ENCODE measurements at places on chromosomes 2 and 18.

DNA sequence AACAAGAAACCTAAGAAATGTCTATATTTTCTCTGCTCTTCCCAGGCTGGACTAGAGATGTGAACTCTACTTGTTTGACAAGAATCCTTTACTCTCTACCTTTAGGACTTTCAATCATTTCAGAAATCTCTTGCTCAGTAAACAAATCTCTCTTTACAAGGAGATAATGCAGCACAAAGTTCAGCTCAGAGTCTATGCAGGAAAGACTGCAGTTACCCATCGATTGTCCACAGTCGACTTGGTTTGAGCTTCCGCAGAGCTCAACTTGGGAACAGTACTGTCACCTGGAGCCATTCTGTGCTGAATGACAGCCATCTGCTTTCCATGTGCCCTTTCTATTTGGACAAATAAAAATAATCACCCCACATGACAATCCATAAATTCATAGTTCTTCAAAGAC is 259.7 kb upstream of the STON1 start:
- H3K4me3 ChIP-seq, result no peak overlapping the region
- peaks cover 7% of the 10 kb centered on the region for H3K4me1 ChIP-seq
- H3K27ac ChIP-seq, result no peak overlapping the region
- H3K36me3 ChIP-seq, result no peaks in the 10 kb centered on the region
- DNase-seq, result no peak

- no peak overlapping the region for H3K27ac ChIP-seq
- no peaks in the 10 kb centered on the region for H3K27me3 ChIP-seq
Measured at GRCh38 chr2:140929849-140930248, 1201.0 kb downstream of the LRP1B start.

DNA sequence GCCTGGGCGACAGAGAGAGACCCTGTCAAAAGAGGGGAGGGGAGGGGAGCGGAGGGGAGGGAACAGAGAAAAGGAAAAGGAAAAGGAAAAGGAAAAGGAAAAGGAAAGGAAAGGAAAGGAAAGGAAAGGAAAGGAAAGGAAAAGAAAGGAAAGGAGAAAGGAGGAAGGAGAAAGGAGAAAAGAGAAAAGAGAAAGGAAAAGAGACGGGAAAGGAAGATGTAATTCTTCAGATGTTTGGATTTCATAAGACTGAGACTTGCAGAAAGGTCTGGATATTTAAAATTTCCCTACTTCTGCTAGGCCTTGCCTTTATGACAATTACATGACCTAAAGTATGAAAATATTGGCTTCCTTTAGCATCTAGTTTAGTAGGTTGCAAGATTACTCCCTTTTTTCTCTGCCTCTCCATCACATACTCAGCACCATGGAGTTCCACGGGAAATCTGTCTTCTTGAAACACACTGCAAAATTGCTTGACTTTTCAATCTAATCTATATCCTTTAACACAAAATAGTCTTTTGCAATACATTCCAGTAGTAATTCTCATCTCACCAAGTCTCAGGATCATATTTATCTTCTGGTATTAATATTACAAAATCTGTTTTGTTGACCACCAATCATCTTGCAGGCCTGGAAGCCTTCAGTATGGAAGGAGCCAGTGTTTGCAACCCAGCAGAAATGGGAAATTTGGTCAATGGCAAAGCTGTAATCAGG is 383.5 kb downstream of the ZEB2 start:
- H3K36me3 ChIP-seq, result no peaks in the 10 kb centered on the region
- DNase-seq, result no peak
- H3K4me3 ChIP-seq, result no peak overlapping the region
- H3K27ac ChIP-seq, result no peak overlapping the region
- no peaks in the 10 kb centered on the region for H3K27me3 ChIP-seq
- no peaks in the 10 kb centered on the region for H3K4me1 ChIP-seq

DNA sequence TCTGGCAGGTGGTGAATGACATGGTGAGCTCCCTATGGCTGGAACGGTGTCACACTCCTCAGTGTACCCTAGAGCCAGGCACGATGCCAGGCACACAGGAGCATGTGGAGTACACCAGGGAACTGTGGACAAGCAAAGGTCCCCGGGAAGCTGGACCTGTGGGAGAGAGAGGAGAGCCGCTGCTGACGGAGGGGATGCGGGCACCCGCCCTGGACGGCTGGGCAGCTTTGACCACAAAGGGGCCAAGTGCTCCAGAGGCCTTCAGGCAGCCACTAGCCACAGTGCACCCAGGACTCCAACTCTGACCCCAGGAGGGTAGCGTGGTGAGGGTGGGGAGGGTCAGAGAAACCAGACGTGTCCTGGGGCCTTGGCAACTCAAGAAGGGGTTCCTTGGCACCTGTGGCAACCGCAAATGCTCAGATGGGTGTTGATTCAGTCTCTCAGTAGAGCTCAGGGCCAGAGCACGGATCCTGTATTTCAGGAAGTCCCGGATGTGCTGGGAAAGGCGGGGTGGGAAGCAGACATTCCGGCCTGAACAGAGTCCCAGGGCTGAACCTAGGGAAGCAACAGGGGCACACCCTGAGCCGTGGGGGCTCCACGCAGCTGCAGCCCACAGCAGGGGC is 2.3 kb upstream of the MAB21L4 start:
- H3K36me3 ChIP-seq, result no peaks in the 10 kb centered on the region
- H3K4me3 ChIP-seq, result no peak overlapping the region
- peaks cover 8% of the 10 kb centered on the region for H3K27me3 ChIP-seq
- H3K27ac ChIP-seq, result no peak overlapping the region

GRCh38 chr18:67973916-67974315 is 457.4 kb upstream of the DSEL start:
- H3K4me1 ChIP-seq, result no peaks in the 10 kb centered on the region
- no peaks in the 10 kb centered on the region for H3K36me3 ChIP-seq
- H3K27ac ChIP-seq, result no peak overlapping the region
- H3K4me3 ChIP-seq, result no peak overlapping the region
- no peak for DNase-seq

DNA sequence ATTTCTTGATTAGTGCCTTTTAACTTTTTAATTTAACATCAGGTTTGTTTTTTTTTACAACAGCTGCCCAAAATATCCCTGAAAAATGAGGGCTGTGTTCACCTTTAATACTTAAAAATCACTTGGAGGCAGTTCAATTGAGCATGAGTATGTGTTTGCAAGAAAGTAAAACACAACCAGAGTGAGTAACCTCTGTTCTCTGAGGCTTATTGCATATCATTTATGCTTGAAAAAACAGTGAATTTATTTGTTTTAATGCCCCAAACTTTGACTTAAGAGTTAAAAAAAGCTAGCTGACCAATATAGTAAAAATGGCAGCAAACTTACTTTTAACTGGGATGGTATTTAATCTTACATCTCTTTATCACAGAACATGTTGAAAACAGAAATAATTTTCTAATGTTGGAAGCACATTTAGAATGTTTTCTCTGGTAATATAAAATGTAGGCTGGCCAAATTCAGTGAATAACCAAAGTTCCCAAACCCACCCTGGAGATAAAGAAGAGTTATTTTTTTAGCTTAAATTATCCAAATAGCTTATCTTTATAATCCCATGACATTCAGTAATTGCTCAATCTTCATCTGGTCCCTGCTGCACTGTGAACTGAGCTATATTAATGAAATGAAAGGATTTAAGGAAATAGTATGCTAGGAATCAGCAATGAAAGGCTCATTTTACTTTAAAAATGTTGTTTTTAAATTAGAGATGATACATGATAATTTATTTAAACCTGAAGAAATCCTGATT is 24.8 kb upstream of the EFEMP1 start:
- H3K36me3 ChIP-seq, result no peaks in the 10 kb centered on the region
- H3K4me3 ChIP-seq, result no peak overlapping the region
- DNase-seq, result no peak
- H3K4me1 ChIP-seq, result no peaks in the 10 kb centered on the region
- no peaks in the 10 kb centered on the region for H3K27me3 ChIP-seq

GRCh38 chr2:182302174-182302573 is 124.7 kb downstream of the PDE1A start:
- H3K27ac ChIP-seq, result no peak overlapping the region
- H3K27me3 ChIP-seq, result no peaks in the 10 kb centered on the region
- H3K4me1 ChIP-seq, result no peaks in the 10 kb centered on the region
- H3K4me3 ChIP-seq, result no peak overlapping the region
- no peaks in the 10 kb centered on the region for H3K36me3 ChIP-seq
- DNase-seq, result no peak

GRCh38 chr2:48199070-48199469 is 292.8 kb upstream of the FBXO11 start:
- no peaks in the 10 kb centered on the region for H3K4me1 ChIP-seq
- no peak for DNase-seq
- no peak overlapping the region for H3K4me3 ChIP-seq
- H3K27me3 ChIP-seq, result peaks cover 3% of the 10 kb centered on the region

GRCh38 chr18:44686156-44686555 is 5.5 kb downstream of the SETBP1 start:
- DNase-seq, result no peak
- H3K27ac ChIP-seq, result no peak overlapping the region
- peaks cover 4% of the 10 kb centered on the region for H3K4me1 ChIP-seq
- H3K4me3 ChIP-seq, result no peak overlapping the region
- peaks cover 48% of the 10 kb centered on the region for H3K27me3 ChIP-seq

DNA sequence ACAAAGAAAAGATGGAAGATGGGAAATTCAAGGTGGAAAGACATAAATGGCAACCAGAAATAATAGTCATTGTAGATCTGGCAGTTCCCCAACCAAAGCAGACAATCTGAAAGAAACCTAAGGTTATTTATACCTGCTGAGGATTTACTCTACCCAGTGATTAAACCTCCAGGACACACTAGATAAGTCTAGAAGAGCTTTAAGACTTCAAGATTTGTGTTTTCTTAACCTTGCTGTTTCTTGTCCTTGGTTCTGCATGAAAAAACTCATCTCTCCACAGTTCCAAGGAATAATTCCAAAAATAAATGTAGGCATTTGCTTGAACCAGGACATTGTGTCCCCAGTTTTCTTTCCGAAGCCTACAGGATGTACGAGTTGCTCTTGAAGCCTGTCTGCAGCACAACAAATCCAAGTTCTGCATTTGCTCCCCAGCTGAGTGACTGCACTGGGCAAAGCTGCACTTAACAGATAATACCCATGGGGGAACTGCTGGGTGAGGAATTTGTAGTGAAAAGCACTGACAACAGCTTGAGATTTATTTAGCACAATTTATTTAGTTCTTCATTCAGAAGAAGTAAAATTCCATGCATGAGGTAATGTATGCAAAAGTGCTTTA is 19.8 kb downstream of the DTNA start:
- H3K27me3 ChIP-seq, result peaks cover 3% of the 10 kb centered on the region
- no peaks in the 10 kb centered on the region for H3K4me1 ChIP-seq
- DNase-seq, result no peak
- no peak overlapping the region for H3K27ac ChIP-seq
- no peak overlapping the region for H3K4me3 ChIP-seq
- H3K36me3 ChIP-seq, result no peaks in the 10 kb centered on the region

DNA sequence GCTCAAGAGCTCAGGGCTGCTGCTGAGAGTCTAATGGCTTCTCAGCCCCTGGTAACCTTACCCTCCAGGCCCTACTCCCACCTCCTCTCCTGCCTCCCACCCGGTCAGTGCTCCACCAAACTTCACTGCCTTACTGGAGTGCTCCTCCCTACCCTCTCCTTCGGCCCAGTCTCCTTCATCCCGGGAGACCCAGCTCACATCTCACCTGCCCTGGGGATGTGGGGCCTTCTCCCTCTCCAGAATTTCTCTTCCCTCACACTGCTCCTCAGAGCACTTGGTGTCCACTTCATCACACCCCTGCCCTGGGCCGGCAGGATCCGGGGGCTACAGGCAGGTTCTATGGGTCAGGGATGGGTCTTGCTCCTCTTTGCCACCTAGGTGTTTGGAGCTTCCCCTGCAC is 21.6 kb downstream of the PTPN18 start:
- H3K27ac ChIP-seq, result peak overlapping the region; percentile 20
- no peak overlapping the region for H3K4me3 ChIP-seq
- H3K27me3 ChIP-seq, result no peaks in the 10 kb centered on the region
- DNase-seq, result no peak
- peaks cover 76% of the 10 kb centered on the region for H3K4me1 ChIP-seq

DNA sequence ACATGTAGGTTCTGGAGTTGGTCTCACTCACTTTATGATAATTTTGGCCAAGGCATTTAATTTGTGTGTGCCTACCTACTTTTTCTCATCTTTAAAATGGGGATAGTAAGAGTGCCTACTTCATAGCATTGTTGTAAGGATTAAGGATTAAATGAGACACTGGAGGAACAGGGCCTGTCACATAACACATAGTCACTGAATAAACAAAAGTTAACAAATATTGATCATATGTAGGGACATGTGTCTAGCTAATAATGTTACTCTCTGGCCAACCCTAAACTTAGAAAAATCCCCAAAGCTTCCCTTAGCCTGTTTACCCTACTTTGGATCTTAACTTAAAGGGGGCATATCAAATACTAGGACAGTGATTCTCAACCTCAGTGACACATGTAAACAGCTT is 169.9 kb downstream of the MYO1B start:
- H3K4me3 ChIP-seq, result no peak overlapping the region
- no peaks in the 10 kb centered on the region for H3K36me3 ChIP-seq
- no peak for DNase-seq
- no peak overlapping the region for H3K27ac ChIP-seq
- H3K4me1 ChIP-seq, result no peaks in the 10 kb centered on the region

DNA sequence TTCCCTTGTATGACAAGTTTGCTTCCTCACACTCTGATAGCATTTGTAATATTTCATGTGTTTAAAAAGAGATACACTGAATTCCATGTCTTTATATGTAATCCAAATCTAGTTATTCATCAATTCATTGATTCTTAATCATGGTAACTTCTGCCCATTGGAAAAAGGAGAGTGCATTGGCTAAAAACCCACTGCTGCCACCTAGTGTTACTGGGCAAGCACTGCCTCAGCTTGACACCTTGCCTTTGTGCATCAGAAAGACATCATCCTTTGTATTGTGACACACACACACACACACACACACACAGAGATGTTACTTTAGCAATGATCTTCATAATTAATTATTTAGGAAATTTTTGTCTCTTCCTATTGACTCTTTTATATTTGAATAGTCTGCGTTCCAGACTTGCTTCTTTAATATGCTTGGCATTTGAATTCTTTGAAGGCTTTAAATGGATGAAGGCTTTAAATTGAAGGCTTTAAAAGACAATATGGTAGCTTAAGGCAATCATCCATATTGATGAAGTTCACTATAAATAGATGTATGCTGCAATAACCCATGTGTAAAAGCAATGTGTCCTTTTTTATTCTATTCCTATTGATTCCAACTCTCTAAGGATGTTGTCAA is 414.2 kb upstream of the CHST9 start:
- H3K4me3 ChIP-seq, result no peak overlapping the region
- no peaks in the 10 kb centered on the region for H3K36me3 ChIP-seq
- H3K4me1 ChIP-seq, result no peaks in the 10 kb centered on the region
- no peaks in the 10 kb centered on the region for H3K27me3 ChIP-seq
- H3K27ac ChIP-seq, result no peak overlapping the region

GRCh38 chr2:169715379-169716237 is 18.0 kb upstream of the KLHL23 start:
- no peak overlapping the region for H3K27ac ChIP-seq
- peaks cover 7% of the 10 kb centered on the region for H3K4me1 ChIP-seq
- no peak overlapping the region for H3K4me3 ChIP-seq
- H3K27me3 ChIP-seq, result no peaks in the 10 kb centered on the region
- no peaks in the 10 kb centered on the region for H3K36me3 ChIP-seq

DNA sequence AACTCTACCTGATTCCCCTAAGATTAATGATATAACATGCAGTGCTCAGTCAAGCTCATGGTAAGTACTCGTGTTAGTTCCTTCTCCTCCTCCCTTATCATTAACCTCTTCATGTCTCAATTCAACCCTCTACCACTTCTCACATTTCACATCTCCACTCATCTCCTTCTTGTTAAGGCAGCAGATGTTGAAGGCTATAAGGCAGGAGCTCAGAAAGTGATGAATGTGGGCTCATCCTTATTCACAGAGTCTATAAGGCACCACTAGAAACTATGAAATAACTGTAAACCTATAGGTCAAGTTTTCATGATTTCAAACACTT is 56.0 kb downstream of the CLHC1 start:
- no peak for DNase-seq
- no peaks in the 10 kb centered on the region for H3K27me3 ChIP-seq
- H3K36me3 ChIP-seq, result no peaks in the 10 kb centered on the region
- no peak overlapping the region for H3K4me3 ChIP-seq
- H3K27ac ChIP-seq, result no peak overlapping the region

Data from activated naive CD4-positive, alpha-beta T cell treated with anti-CD3 and anti-CD28 coated beads, Interleukin-2, amount 10 ng/mL, durations not matched to agents 7 days and 5 days (primary cell).